ENCODE measurements at places on chromosomes 2 and 18.
A peak's percentile ranks its signal among the peaks of the same experiment; 100 is the strongest.

DNA sequence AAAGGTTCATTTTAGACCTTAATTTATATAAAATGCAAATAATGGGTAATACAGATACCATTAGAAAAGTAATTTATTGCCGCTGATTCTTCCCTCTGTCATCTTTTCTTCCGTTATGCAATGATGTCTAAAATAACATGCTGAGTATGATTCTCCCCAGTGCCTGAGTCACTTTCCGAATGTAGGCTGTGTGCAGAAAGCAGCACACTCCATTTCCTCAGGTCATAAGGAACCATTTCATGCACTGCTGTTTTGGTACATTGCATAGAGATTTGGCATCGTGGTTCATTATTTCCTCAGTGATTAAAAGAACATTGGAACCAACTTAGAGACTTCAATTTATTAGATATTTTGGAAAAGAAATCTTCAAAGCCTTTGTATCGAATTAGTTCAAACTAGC, 173.5 kb downstream of the CDH2 start:
- peak; percentile 30 for DNase-seq

DNA sequence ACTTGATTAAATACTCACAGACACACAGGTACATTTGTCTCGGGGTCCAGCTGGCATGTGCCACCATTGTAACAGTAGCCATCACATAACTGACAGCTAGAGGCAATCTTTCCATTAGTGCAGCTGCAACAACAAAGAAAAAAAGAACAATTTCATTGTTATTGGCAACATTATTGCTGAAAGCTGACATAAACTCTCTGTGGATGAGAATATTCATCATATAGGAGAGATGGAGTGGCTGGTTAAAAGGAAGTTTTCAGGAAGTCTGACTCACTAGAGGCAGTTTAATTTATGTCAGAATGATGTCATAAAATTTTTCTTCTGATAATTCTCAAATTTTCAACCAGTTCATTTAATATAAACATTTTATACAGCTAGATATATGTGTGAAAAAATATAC, 1490.0 kb upstream of the NXPH2 start:
- DNase-seq, result no peak

DNA sequence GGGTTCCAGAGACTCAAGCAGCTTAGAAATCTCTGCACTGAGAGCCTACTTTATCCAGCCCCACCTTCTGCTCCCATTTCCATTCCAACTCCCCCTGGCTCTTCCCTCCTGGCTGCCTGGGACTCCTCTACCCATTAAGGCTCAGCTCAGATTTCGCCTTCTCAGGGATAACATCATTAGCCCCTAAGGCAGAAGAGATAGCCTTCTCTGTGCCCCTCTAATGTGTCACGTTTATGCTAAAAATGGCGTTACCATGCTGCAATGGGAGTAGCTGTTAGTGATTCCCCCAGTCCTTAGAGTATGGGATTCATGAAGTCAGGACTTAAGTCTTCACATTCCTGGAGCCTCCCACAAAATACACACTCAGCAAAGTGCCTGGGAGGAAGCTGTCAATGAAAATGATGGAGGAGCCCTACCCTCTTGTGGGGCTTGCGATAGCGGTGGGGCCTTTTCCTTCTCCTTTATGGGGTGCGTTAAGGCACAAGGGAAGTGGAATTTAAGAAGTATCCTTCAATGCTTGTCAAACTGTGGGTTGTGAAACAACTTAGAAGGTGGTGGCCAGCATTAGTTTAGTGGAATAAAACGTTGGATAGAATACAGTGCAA, 144.7 kb upstream of the COPS8 start:
- DNase-seq, result no peak

DNA sequence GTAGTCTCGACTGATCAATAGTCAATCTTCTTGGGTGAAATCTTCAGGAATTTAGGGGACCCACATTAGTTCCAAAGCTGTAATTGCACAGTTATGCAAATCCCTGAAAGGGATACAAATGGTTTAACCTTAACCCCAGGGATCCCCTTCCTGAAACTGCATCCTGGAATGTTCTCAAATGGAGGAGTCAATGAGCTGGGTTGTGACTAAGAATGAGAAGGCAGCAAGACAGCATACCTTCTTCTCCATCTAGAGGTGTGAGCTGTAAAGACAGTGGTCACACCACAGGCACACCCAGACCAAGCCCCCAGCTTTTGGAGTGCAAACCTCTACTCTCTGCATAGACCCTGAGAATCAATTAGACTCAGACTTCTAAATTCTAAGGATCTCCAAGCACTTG, 164.7 kb upstream of the MEIS1 start:
- no peak for DNase-seq

GRCh38 chr2:71662665-71663394, 209.5 kb downstream of the DYSF start:
- no peak for DNase-seq

- no peak for DNase-seq
Observed at GRCh38 chr2:795531-796041, 118.4 kb upstream of the TMEM18 start.

GRCh38 chr2:196565106-196565765, 74.3 kb upstream of the CCDC150 start:
- DNase-seq, result no peak

- no peak for DNase-seq
Observed at GRCh38 chr2:714005-714741, 37.0 kb upstream of the TMEM18 start.
